ENCODE measurements at places on chromosomes 16 and 17.

DNA sequence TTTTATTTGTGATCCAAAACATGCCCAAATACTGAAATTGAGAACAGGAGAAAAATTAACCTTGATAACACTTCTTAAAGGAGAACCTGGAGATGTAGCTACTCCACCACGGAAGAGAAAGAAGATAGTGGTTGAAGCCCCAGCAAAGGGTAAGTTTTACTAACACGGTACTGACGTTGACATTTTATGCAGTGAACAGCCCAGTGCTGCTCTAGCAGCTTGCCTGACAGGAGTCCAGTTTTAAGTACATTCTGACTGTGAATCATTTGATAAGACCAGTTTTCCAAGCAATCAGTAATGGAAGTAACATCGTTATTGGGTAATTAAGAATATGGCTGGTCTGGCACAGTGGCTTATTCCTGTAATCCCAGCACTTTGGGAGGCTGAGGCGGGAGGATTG is 6.5 kb downstream of the ORC6 start:
- DNase-seq = no peak

GRCh38 chr16:67773569-67774456 is 32.5 kb downstream of the RANBP10 start:
- no peak for DNase-seq

GRCh38 chr16:30120340-30121105 is 2.5 kb downstream of the MAPK3 start:
- no peak for DNase-seq

DNA sequence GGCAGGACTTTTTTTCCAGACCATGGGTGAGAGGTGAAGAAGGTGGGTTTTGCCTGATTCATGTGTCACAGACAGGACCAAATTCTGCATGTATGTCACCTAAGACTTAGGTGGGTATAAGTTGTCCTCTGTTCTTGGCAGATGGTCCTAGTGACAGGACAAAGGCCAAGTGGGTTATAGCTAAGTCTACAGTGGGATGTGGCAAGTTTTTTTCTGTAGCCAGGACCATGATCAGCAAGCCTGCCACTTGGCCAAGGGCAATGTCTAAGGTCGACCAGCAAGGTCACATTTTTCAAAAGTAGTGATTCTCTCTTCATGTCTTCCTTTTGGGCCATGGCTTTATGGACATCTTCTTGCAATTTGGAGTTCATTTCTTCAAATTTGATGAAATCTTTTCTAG is 20.2 kb downstream of the ZNF267 start:
- no peak for DNase-seq

DNA sequence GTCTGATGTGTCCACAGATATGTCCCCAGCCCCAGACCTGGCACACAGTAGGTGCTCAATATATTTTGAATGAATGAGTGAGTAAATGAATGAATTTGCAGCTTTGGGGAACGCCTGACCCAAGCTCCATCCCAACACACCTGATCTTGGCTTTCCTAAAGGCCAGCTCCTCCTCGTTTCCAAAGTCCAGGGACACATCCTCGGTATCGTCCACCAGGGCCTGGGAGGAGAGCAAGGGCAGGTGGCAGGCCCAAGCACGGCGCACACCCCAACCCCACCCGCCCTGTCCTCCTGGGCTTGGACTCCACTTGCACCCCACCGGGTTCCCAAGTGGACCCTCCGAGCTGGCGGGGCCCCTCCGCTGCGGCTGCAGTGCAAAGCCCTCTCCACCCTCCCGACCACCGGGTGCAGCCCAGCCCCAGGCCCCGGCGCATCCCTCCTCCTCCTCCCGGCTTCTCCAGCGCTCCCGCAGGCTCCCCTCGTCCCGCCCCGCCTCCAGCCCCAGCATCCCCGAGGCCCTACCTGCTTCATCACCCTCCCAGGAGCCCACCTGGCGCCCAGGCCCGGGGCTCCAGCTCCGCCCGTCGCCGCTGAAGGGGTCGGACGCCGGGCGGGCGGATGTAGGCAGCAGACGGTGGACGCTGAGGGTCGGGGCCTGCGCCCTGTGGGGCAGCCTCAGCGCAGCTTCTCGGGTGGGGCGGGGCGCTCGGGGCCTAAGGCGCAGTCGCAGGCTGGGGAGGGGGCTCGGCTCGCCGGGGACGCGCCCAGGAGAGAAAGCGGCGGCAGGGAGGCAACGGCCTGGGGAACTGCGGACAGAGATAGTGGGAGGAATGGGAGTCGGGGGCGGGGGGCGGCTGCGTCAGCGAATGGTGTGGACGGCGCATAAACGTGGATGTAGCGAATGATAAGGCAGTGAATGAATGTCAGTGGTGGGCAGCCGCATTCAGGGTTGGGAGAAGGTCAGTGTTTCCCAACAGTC is at the start of gene TVP23A:
Gene TVP23A, minus strand, starts transcription at position 832 of the 979 bp plus-strand sequence. Its CDS starts 301 bp downstream, at position 531.
- peak; percentile 54 for DNase-seq

GRCh38 chr16:56960681-56961281 is 969 bp upstream of the CETP start:
- DNase-seq = no peak

GRCh38 chr16:83068686-83069085 is 441.9 kb downstream of the CDH13 start:
- DNase-seq = no peak

- no peak for DNase-seq
Observed at GRCh38 chr17:21843318-21843865, 151.1 kb downstream of the KCNJ18 start.

DNA sequence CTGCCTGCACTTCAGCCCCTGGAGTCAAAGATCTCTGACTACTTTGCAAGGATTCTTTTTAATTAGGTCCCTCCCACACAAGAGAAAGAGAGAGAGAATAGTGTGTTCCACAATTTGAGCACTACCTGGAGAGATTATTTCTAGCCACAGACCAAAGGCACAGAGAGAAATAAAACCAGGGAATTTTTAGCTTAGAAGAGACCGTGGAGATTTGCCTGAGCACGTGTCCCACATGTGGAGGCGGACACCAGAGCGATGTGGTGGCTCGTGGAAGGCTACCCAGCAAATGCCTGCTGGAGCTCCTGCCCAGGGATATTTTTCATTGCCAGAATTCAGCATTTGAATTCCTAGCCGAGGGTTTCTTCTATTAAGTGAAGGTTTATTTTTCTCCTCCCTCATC is 50.6 kb downstream of the MGAT5B start:
- no peak for DNase-seq

DNA sequence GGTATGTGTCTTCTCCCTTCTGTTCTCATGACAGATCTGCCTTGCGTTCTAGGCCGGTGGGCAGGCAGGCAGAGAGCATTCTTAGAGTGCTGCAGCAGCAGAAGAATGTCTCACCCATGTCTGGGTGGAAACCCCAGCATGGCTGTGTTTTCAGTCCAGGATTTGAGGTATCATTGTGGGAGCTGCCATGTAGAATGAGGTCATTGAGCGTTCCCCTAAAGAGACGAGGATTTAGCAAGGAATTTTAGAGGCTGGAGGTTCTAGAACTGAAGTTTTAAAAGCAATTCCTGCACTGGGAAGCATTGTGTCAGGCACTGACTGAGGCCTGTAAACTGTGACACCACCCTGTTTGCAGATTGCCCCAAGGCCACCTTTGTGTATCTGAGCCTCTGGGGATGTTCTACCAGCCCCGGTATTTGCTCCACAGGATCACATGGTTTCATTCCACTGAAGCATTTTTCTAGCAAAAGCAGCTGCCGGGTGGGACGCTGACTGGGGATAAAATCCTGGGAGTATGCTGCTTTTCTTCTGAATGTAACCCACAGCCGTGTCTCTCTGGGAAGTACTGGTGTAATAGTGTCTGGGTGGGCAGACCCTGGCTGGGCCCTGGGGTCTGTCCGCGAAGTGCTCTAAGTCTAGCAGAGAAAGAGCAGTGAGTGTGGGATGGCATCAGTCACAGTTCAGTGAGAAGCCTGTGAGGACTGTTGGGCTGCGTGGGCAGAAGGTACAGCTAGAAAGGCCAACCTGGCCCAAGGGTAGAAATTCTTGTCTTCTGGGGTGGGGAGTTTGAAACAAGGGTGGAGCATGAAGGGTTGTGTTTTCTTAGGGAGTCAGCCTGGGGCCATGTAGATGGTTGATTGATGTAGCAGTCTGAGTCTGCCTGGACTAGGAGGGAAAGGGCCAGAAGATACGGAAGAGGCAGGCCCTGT is 30.2 kb downstream of the PLCD3 start:
- DNase-seq = no peak

GRCh38 chr17:53166731-53167130 is 656.0 kb upstream of the KIF2B start:
- no peak for DNase-seq

DNA sequence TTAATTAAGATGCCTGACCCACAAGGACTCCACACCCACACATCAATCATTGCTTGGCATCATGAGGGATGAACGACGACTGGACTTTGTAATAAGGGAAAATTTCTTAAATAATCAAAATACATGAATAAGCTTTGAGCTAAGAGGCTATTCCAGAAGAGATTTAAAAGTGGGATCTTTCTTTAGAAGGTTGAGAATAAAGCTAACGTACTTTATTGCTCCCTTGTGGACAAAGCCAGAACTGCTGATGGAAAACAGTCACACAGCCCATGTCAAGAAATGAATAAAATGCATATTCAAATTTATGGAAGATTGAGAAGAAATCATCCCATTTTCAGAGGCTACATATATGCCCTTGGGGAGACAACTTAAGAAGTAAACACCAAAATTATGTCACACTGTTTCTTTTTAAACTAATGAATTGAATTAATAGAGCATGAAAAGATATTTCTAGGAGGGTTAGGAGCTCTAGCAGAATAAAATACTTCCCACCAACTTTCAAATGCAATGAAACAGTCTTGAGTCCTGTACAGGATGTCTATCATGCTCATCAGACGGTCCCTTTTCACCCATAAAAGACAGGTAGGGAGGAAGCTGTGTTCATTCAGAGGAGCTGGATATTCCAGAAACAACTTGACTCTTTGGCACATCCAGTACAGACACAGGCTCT is 60.2 kb upstream of the PHOSPHO1 start:
- DNase-seq = no peak

- DNase-seq = no peak
Observed at GRCh38 chr17:72034000-72034399, 86.8 kb upstream of the SOX9 start.

DNA sequence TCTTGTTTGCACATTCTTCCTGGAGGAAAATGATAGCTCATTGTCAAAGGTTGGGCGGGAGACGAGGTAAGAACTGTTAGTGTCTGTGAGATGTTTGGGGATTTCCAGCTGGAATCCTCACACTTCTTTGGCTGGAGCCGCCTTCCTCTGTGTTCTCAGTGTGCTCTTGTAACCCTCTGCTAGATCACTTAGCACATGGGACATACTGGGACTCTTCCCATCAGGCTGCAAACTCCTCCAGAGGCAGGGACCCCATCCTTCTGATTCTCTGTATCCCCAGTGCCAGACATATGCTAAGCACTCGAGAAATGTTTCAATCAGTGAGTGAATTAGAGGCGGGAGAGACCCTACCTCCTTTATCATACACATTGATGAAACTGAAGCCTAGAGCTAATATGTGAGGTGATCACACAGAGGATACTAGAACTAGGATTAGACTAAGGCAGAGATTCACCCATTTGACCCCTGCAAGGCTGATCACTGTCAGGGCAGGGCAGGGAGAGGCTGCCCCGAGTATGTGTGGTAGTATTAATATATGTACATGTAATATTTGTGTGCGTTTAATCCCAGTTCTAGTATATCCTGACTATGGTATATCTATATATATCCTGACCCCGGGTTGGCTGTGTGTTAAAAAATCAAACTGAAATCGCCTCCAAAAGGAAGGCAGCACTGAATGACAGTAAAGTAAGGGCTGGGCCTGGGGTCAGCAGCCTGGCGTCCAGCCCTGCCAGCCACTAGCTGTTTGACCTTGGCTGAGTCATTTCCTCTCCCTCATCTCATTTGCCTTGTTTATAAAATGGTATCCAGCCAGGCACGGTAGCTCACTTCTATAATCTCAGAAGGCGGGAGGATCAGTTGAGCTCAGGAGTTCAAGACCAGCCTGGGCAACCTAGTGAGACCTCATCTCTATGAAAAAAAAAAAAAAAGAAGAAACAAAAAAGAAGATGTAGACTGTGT is 75.5 kb upstream of the TBX2 start:
- DNase-seq = no peak

DNA sequence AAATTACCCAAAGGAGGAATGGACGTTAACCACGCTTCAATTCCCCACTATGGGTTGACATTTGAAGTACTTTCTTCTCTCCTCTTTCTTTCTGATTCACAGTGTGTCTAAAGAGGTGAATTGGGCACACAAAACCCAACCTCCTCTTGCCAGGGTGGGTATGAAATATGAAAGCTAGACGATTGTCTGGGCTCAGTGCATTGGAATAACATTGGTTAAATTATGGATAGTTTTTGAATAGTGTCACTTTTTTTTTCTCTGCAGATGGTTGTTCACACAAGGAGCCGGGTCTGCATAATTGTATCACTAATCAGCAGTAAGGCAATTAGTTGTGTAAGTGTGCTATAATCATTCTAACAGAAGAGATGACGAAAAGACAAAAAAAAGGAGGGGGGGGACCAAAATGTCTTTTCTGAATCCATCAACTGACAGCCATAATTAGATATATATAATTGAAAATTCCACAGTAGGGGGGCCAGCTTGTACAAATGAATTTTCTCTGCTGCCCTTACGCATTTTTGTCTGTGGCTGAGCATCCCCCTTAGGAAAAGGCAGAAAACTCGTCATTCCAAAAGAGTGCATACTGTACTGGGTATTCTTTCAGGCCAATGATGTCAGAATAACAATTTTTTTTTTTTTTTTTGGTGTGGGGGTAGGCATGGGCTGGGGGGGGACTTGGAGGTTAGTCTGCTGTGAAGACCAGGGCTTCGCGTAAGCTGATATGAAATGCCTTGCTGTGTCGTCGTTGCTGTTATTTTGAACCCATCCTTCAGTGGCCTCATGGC is 307.5 kb upstream of the SALL1 start:
- no peak for DNase-seq

GRCh38 chr17:40510328-40510648 is 8.9 kb upstream of the TNS4 start:
- DNase-seq = no peak

- no peak for DNase-seq
Observed at GRCh38 chr17:65154770-65155589, 17.8 kb downstream of the RGS9 start.

DNA sequence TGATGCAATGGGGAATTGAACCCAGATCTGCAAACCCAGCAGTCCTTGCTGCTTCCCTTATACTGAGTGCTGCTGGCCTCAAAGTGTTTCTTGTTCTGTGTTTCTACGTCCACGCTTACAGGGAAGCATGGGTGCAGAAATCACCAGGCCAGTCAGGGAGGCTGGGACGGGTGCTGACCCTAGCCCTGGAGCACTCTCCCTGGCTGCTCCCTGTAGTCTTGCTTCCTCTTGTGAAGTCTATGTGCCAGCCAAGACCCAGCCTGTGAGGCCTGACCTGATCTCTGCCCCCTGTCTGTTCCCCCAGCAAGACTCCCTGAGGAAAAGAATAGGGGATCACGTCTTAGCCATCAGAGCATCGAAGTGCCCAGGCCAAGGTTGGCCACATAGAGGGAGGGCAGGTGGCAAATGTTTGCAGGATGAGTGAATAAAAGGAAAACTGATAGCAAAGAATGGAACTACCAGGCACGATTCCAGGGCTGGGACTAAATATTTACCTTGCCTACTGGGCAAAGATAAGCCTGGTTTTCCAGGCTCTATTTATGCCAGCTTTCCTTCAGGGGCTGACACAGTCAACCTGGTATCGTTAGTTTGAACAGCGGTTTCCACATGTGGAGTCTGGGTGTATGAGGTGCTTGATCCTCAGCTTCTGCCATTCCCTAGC is 41.2 kb upstream of the RHOT1 start:
- no peak for DNase-seq

GRCh38 chr17:21742326-21742725 is 50.0 kb downstream of the KCNJ18 start:
- no peak for DNase-seq

Data from substantia nigra (tissue), 51 donors.